ENCODE measurements at places on chromosomes 7 and 10.
A peak's percentile ranks its signal among the peaks of the same experiment; 100 is the strongest.

DNA sequence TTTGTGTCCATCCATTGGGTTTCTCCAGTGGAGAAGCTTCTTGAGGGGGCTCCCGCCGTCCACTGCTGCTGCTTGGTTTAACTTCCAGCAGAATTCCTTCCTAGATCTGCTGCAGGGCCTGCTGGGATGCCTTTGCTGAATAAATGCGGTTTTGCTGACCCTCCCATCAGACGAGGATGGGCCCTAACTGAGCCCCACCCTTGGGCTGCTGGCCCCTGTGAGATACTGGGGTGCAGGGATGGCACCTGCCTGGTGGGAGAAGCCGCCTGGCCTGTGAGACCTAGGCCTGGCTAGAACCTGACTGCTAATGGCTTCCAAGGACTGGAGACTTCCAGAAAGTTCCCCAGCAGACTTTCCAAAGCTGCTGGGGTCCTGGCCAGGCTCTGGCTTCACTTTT lies 43.8 kb downstream of the ZNF467 start:
- no peak for DNase-seq

DNA sequence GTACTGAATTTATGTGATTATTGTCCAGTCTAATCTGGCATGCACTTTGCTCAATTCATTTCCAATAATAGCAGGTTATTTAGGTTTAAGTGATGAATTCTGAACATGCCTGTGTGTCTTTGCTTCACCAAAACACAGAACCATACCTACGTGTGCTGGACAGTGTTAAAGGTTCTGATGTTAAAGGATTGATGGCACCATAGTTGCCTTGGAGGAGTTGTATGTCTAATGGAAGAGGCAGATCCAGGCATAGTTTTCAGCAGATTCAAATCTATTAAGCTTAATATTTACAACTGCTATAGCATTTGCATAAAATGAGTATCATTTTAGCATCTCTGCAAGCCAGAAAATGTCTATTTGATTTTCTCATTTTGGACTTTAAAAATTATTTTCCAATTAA lies 28.0 kb upstream of the UMAD1 start:
- no peak for DNase-seq

- DNase-seq, result no peak
Observed at GRCh38 chr7:36978461-36978860, 254.2 kb upstream of the AOAH start.

DNA sequence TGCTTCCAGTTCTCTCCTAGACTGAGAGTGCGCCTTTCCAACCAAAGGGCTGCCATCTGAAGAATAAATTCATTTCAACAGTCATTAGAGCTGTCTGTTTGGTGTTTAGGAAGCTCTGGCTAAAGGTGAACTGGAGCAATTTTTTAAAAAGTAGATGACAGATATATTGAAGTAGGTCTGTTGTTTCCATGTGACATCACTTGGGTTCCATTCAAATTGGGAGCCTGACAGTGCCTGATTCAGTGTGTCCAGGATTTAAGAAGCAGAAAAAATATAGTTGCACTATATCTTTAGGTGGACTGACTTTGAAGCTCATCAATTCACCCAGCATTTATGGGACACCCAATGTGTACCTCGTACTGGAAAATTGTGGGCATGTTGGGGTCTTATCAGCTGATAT lies 367.7 kb downstream of the BBS9 start:
- DNase-seq, result no peak

DNA sequence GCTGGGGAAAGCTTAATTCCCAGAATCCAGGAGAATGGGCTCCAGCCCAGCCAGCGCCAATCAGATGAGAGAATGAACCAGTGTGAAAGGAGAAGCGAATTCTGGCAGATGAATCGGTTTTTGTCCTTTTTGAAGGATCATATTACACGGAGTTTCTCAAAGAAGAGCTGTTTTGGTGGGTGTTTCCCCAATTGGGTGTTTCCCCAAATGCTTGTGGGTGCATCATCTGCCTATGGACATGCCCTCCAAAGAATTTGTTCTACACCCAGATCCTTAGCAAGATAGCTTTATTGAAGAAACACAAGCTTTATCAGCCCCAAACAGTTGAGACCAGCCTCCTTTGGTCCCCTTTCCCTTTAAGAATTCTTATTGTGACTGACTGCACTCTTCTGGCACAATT lies 186.5 kb upstream of the GPR26 start:
- DNase-seq, result no peak

- no peak for DNase-seq
Observed at GRCh38 chr10:1540144-1540543, 197.2 kb downstream of the ADARB2 start.

- no peak for DNase-seq
Observed at GRCh38 chr7:19333706-19334105, 188.5 kb upstream of the FERD3L start.

DNA sequence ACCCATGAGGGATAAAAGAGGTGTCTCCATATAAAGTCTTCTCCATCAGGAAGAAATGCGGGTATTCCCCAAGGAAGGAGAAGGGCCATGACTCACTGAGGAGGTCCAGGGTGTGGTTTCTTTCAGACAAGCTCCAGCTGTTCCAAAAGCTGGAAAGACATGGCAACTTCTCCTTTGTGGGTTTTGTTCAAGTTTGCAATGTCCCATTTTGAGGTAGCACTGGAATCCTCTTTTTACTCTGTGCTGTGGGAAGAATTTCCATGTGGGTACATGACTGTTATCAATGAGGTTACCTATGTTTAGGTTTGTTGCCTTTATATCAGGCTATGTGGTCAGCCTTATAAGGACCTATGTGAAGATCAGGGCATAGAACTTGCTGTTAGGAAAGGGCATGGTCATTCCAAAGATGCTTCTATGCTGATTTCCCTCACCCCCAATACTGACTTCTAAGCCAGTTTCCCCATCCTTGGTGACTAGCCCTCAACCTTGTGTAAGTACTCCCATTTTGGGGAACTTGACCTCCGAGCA lies 697.5 kb downstream of the INHBA start:
- DNase-seq, result no peak

DNA sequence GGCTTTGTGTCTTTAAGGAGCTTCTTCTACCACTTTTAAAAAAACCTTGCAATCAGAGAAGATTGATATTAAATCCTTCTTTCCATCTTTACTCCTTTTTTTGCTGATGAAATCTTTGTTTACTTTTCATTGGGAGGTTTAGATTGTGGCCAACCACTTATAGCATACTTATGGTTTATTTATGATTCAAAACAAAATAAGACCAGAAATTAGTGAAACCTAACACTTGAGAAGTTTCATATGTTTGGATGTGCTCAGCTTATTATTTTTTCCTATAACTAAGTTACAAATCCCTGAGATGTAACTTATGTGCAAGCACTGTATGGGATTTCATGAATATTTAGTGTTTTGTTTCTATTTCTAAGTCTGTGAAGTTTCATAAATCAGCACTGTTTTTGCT lies 13.5 kb upstream of the PRPS1L1 start:
- DNase-seq, result no peak

DNA sequence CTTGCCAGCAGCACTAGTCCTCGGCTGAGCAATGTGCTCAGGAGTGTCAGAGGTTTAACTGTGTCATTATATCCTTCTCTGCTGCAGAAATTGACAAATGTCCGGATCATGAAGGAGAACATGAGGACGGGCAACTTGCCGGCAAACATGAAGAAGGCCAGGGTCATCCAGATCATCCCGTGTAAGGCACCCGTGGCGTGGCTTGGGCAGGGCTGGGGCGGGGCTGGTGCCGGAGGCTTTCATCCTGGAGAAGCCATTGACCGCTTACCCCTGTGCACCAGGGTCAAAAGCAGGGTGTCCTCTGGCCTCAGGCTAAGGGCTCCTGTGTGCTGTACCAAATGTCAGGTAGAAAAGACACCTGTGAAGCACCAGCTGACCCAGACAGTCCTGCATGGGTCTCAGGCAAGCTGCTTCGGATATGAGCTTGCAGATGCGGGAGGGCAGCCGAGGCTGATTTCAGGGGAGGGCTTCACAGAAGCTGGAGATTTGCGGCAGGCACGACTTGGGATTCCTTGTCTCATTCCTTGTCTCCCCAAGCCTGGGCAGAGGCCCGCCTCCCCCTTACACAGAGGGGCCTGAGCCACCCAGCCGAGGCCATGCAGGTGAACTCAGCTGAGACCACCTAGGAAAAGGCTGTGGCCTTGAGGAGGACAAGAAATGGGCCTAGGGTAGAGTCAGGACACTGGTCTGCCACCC lies 55.4 kb downstream of the MKI67 start:
- DNase-seq, result no peak

DNA sequence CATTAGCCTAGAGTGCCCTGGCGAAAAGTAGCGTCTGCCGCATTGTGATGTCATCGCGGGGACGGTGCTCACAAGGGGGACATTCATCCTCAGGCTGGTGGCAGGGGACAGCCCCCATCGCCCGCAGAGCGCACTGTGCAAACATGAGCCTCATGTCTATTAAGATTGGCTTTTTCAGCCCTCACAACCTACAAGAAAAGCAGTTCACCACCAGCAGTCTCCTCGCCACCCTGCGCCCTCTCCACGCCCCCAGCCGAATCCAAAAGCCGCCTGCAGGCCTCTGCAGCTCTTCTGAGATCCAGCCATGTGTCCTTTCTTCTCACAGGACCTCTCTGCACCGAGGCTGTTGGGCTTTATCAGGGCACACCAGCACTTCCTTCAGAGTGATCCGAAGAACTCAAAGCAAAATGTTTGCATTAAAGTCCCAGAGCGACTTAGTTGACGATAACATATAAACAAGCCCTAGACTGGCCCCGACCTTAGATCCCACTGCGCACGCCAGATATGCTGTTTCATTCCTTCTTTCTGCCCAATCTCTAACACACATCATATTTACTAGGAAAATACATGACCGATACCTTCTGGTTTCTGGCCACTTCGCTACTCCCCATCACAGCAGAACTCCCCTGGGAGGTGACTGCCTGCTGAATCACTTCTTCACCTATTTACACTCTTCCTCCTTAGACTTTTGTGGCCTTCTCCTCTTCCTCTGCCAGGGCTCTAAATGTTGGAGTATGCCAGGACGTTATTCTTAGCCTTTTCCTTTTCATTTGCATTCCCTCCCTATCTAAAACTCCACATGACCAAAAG lies 206.0 kb upstream of the SH2B2 start:
- no peak for DNase-seq

- DNase-seq, result no peak
Observed at GRCh38 chr10:64537928-64538327, 1016.7 kb downstream of the REEP3 start.

- no peak for DNase-seq
Observed at GRCh38 chr7:21730399-21730798, 187.6 kb downstream of the DNAH11 start.

DNA sequence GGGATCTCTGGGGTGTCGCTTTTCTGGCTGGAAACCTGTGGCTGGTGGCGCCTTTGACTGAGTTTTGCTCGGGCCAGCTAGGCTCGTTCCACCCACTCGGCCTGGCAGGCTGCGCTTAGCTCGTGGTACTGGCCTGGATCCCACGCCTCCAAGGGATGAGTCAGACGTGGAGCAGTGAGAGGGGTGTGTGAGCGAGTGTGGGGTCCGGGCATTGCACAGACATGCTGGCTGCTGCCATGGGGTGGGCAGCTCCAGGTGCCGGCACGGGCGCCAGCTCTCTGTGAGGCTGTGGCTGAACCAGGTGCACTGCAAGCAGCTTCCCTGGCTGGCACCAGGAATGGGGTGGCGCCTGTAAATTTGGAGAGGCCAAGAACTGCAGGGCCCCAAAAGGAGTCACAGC lies 63.1 kb upstream of the CACNA2D1 start:
- DNase-seq, result peak; percentile 68

GRCh38 chr7:69283421-69283820 lies 314.9 kb upstream of the AUTS2 start:
- no peak for DNase-seq

DNA sequence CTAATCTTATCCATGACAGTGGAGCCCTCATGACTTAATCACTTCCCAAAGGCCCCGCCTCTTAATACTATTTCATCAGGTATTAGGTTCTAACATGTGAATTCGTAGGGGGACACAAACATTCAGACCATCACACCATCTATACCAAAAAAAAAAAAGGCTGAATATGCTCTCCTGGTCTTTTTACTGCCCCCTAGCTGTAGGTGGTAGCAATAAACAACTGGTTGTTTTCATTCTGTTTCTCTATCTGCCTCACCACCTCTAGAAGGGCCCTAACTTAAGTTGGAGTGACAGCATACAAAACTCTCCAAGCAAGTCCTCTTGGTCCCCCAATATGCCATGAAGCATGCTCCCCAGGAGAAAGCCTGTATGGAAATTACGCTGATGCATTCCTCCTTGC lies 94.1 kb downstream of the GRM8 start:
- no peak for DNase-seq

DNA sequence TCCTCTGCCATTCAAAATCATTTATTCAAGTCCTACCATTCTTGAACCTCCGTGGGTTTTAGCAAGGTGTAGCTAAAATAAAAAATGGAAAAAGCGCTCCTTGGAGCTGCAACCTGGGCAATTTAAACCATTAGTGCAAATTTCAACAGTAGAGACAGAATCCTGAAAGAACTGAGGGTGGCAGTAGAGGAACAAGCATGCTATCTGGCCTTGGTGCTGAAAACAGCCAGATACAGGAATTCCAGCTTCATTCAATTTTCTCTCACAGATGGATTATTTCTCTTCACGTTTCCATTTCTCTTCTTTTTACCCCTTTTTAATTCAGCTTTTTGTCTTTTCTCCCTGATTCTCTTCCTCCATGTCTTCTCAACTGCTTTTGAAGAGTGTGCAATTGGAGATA lies 77.7 kb downstream of the OTUD1 start:
- DNase-seq, result no peak

DNA sequence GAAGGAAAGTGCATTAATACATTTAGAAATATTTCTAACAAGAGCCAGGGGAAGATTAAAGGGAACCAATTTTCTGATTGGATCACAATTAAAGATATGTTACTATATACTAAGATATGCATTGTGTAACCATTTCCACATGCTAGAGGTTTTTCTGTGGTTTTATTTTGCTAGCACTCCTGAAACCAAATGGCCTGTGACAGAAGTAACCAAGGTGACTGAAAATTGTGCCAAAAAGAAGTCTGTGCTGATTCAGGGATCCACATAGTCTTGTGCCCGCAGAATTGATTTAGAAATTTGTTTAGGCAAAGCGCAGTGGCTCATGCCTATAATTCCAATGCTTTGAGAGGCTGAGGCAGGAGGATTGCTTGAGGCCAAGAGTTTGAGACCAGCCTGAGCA lies 1.8 kb downstream of the CC2D2B start:
- DNase-seq, result no peak

DNA sequence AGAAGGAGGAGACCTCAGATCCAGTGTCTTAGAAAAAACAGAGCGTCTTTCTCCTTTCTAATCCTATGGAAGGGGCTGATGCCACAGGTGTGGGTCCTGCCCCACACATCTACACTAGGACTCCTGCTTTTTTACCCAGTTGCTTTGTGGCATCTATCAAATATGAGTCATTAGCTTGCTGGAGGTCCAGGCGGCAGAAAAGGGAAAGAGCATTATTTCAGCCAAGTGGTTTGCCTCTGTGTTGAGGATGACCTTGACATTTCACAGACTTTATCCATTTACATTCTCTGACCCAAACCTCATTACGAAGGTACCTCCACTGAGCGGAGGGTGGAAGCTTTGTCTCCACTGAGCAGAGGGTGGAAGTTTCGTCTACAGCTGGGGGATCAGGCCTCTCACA lies 308.4 kb upstream of the KLF6 start:
- DNase-seq, result no peak

- DNase-seq, result no peak
Observed at GRCh38 chr7:147400221-147400689, 1190.3 kb upstream of the C7orf33 start.

Measured in left lung (tissue), 14 donors.